ENCODE measurements at places on chromosomes 5 and 9.

GRCh38 chr5:159319832-159320231 lies 10.5 kb downstream of the IL12B start:
- no peak for DNase-seq

GRCh38 chr5:51398875-51399642 lies 15.8 kb downstream of the ISL1 start:
- peak; percentile 12 for DNase-seq

DNA sequence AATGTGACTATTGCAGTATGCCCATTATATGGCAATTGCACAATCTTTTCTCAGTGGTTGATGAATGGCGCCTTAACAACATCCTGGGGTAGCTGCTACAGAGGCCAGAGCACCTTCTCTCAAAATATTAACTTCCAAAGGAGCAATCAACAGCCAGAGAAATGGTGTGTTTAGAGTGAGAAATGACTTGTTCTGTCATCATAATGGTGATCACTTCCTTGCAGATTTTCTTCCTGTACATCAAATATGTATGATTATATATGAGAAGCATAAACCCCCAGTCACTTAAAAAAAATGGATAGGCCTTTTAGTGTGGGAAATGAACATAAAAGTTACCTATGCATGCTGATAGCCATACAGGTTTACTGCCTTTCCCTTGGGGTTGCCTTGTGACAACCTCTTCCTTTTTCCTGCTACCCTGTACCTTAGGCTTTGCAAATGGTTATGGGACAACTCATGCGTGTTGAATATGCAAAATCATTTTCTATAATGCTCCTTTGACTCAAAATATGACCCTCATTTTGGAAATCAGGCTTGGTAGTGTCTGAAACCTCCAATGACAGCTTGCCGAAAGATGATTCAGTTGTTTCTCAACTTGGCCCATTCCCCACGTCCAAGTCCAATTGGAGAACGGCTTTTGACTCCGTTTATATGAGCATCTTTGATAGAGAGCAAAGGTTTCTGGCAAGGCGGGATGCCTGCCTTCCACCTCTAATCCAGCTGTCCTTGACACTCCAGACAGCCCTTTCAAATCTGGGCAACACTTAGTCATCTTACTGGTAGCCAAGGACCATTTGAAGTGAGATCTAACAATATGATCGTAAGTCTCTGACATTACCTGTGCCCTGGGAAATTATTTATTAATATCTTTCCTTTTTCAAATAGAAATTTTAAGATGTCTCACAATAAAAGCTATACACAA lies 69.3 kb downstream of the SLC1A1 start:
- DNase-seq: no peak

- no peak for DNase-seq
These were observed 133.0 kb downstream of the ZNF608 start for GRCh38 chr5:124613273-124613953.

DNA sequence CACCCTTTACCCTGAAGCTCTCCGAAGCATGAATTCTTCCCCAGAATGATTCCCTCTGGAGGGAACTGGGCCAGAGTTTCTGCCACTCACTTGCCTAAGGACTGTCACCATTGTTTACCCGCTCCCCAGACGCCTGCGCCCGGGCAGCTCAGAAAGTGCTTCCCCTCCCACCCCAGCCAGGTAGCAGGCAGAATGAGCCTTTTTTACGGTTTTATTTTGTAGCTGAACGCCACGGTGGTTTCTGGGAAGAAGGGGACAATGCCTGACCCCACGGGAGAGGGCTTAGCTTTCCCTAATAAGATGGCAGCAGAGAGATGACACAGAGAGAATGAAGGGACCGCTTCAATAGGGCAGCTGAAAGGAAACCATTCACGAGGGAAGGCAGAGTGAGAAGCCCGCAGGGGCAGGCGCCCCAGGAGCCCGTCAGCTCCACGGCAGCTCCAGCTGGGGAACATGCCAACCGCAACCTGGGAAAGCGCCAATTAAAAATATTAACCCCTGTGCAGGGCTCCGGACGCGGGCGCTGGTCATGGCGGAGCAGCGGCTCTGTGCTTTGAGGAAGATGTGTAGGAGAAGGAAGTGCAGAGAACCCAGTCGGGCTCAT lies 20.4 kb upstream of the NTNG2 start:
- peak; percentile 70 for DNase-seq

DNA sequence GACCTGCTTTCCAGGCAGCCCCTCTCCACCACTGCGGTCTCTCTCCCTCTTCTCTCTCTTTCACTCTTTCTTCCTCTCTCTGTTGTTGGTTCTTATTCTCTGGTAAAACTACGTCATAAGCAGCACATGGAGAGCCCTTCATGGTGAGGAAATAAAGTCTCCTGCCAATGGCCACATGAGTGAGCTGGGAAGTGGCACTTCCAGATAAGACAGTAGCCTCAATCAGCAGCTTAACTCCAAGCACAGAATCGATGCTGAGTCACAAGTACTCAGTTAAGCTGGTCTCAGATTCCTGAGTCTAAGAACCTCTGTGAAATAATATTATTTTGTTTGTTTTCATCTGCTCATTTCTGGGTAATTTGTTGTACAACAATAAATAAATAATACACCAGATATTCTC lies 500.1 kb downstream of the GABRG2 start:
- DNase-seq: no peak

DNA sequence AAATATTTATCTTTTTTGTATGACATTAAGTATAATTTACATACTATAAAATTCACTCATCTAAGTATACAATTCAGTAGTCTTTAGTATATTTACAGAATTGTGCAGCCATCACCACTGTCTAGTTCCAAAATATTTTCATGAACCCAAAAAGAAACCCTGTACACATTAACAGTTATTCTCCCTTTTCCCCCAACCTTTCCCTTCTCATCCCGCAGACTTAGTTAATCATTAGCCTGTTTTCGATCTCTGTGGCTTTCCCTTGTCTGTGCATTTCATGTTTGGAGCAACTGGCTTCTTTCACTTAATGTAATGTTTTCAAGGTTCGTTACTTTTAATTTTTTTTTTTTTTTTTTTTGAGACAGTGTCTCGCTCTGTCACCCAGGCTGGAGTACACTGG lies 37.5 kb downstream of the MTREX start:
- DNase-seq: no peak
